ENCODE measurements at places on chromosomes 7 and 10.

- DNase-seq = no peak
Measured at GRCh38 chr7:30700941-30701340, 18.7 kb upstream of the CRHR2 start.

- no peak for DNase-seq
Measured at GRCh38 chr10:119541459-119542356, 811 bp downstream of the RGS10 start.

DNA sequence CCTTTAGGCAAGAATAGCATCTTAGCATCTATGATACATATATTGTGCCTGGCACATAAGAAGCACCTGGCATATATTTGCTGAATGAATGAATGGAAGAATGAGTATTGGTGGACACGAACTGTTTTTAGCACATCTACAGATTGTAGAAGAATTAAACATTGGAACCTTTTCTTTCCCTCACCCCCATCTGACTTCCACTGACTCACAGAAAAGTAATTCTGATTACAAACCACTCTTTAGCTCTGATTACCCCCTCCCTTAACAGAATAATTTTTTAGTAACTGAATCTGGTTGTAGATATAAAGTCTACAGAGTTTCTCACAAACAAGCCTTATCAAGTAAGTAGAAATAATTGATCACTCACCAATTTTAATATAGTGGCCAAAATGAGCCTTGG lies 31.9 kb downstream of the SLC26A4 start:
- DNase-seq = no peak

DNA sequence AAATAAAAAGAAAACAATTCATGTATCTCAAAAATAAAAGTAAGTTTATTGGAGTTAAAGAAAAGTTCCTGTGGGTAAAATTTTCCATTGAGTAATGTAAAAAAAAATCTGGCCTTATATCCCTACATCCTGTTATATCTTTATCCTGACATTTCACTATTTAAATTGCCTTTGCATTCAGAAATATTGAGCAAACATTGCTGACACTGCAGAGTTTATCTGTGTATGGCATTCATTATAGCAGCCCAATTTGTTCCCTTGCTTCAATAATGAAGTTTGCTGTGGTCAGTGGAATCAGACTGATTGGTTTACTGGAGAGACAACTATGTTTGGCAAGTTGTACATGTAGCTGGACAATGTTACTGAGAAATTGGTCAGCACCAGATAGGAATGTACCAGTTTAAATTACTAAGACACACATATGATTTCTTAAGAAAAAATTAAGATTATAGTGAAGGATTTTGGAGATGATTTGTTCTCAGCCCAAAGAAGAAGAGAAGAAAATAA lies 271.7 kb downstream of the ANKRD7 start:
- no peak for DNase-seq

DNA sequence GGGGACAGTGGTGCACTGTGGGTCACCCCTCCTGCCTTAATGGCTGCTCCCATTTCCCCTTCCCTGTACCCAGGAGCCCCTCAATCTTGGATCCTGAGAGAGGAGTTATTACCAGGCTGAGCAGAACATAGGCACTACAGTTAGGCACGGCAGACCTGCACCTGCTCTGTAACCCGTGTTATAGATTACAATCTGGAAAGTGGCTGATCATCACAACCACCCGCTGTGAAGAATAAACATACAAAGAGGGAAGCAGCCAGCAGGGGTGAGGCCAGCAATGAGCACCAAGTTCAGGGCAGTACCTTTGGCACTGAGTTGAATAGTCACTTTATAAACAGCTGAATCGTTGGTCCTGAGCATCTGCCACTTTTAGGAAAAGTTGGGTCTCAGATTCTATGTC lies 1.7 kb downstream of the CDHR1 start:
- no peak for DNase-seq

DNA sequence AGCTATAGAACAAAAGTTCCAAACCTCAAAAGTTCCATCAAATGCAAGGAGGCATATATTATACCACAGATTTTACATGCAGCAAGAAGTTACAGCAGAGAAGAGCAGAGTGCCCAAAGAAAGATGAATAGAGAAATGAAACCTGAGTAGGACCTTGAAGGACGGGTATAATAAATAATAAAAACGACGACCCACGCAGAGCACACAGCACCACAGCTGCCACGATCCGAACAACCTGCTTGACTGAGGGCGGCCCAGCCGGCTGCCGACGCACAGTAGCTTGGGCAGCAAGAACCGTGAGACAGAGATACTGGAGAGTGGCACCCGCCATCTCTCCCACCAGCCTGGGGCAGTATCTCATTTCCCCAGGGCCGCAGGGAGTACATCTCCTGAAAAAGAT lies 79.0 kb downstream of the HIPK2 start:
- no peak for DNase-seq

DNA sequence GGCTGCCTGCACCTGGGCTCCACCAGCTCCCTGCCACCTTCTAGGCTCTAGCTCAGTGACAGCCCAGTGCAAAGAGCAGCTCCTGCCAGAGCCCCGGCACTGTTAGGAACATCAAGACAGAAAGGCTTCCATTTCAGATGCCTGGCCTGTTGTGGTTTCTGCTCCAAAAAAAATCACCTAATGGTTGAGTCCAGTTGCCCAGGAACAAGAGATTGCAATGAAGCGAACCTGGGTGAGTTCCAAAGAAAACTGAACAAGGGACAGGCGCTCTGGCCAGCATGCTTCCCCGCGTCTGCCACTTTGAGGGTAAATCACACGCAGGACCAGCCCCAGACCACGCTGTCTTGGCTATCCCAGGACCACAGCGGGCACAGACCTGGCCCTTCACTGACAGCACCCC lies 47.0 kb upstream of the RASGEF1A start:
- DNase-seq = no peak
